ENCODE measurements at places on chromosomes 2 and 18.

- no peak for DNase-seq
Measured at GRCh38 chr18:10784596-10785202, 258.9 kb downstream of the NAPG start.

DNA sequence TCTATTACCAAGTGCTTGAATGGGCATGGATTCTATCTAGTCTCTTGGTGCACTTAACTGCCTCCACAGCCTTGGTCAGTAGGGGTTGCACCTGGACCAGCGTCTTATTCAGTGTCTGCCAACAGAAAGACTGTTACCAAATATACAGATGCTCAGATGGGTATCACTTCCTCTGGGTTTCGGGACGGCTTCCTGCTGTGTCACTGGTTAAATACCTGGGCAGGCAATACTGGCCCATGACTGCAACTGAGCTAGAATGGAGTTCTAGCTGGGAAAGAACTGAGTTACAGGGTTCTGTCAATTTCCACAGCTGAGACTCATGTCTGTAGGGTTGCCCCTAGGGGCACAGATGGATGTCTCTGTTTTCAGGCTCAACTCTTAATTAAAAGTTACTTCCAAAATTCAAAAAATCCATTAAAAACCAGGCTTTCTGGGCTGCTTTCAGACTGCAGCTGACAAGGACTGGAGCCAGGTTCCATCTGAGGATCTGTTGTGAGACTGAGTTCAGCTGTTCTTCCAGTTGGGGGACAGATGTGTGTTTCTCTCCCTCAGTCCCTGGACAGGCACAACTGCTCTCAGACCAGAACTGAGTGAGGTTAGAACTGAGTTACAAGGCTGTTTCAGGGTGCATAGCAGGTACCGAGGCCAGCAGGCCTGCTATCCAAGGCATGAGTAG lies 789.6 kb upstream of the SLC8A1 start:
- no peak for DNase-seq

- DNase-seq: no peak
Measured at GRCh38 chr2:228771315-228771714, 499.8 kb downstream of the PID1 start.

DNA sequence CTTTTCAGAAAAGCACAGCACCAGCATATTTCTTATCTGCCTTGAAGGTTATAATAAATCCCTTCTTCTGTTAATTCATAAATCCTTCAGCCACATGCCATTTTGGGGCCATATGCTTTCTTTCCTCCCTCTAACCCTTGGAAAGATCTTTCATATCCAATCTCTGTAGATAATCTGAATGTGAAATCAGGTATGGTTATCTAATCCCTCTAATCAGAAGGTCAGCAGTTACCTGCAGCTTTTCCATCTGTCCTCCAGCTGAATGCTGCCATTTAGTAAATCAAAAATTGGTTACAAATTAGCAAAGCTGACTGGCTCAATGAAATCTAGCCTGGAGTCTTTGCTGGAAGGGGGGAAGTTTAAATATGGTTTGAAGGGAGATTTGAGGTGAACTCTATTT lies 230.5 kb downstream of the PIK3C3 start:
- DNase-seq: no peak

- no peak for DNase-seq
Measured at GRCh38 chr2:209049608-209050007, 374.2 kb upstream of the MAP2 start.

DNA sequence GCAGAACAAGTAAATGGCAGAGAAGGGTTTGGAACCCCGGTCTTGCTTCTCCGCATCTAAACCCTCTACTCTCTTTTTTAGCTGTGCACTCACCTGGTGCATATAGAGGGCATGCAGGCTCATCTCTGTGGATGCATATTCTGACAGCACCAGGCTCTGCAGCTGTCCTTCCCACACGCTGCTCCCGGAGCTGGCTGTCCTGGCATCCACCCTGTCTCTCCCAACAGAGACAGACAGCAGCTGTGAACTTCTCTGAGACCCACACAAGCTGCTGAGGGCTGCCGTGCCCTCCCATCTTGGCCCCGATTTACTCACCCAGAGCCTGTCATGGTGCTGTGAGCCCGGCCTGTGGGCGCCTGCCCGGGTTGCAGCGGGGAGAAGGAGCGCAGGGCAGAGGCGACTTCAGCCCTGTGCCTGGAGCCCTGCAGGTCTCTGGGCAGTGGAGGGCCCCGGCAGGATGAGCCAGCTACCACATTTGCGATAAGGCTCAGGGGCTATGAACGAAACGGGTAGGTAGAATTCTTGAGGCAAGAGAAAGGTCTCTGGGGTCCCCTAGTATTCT lies 3.3 kb upstream of the ABCB6 start:
- DNase-seq: no peak

DNA sequence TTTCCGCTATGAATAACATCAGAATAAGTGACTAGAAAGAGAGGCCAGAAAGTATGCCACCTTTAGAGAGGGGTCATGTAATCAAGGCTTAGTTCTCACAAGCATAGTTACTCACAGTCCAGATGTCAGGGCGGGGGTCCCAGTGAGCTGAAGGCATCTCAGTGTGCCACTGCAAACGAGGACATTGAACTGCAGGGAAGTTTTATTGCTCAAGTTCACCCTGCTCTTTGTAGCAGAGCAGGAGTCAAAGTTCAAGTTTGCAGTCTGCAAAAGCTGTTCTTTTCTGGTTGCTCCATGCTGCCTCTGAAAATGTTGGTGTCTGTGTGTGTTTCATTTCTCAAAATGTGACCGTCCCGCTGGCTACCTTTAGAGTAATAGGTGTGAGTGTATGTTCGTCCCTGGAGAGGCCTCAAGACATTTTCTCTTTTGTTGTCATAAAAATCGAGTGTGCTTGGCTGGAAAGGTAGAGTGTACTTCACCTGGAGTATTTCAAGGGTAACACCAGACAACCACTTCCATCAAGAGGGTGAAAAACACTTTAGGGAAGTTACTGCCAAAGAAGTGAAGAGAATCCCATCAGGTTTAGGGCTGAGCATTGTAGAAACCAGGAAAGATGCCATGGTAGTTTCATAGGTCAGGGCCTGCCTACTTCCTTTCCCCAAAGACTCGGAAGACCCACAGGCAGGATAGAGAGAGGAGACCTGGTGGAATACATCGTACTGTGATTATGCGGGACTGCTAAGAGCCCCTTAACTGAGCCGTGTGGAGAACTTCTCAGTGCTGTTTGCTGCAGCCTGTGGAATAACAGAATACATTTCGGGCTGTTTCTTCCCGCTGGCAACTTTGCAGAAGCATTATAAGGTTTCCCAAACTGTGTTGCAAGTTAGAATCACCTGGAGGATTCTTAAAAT lies 89.9 kb downstream of the LYPD6 start:
- no peak for DNase-seq

GRCh38 chr2:172440795-172441194 lies 13.4 kb downstream of the ITGA6 start:
- no peak for DNase-seq

DNA sequence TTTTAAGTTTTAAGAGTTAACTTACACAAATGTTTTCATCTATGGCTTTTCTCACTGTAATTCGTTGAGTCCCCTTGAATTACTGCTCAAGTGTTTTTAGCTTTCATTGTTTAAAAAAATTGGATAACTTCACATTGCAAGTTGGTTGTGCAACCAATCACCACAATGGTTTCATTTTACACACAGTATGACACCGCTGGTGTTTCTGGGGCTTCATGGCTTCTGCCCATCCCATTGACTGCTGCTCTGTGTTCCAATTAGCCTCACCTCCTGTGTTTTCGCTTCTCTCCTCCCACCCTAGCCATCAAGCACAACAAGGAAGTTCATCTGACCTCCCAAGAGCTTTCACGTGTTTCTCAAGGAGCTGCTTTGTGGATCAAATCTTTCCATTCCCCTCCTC lies 199.1 kb upstream of the CHAC2 start:
- DNase-seq: no peak

Data from stimulated activated CD4-positive, alpha-beta T cell treated with anti-CD3 and anti-CD28 coated beads, TNF-alpha, amount 100 ng/mL, for 24 hours (primary cell).